MCF 10A (cell line): ENCODE measurements at places on chromosomes 1 and 21. TPM values are rescaled to one million over a fixed set of nuclear protein-coding genes. Genes with fewer than 3 reads are reported as not detected.
A peak's percentile ranks its signal among the peaks of the same experiment; 100 is the strongest.

DNA sequence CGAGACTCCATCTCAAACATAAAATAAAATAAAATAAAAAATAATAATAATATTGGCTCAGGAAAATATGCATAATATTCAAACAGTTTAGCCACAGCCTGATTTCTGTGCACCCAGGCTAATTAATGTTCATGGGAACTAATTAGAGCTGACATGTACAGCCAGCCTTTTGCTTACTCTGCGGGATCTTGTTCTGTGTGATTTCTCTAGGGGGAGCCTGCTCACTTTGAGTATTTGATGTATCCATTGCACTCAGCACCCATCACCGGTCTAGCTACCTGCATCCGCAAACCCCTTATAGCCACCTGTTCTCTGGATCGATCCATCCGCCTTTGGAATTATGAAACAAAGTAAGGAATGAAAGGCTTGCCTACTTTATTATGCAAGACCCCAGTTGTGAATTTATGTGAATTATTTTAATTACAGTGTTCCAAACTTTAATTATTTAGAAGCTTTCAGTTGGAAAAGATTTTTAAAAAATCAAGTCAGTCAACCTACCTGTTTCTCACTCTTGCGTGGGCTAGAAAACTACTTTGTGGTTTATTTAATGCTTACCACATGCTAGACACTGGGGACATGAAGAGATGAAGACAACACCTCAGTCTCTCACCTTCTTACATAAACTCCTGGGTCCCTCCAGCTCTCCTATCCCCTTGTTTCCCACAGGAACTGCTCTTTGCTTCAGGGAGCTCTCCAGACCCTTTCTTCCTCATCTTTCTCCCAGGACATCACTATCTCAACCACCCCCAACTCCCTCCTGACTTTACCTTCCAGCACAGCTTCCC lies 25.4 kb downstream of the CFAP57 start:
- no peak for DNase-seq
- no peak overlapping the region for H3K4me3 ChIP-seq
- no peaks in the 10 kb centered on the region for H3K27me3 ChIP-seq
- no peaks in the 10 kb centered on the region for H3K36me3 ChIP-seq
- H3K27ac ChIP-seq: no peak overlapping the region
- no peaks in the 10 kb centered on the region for H3K4me1 ChIP-seq

DNA sequence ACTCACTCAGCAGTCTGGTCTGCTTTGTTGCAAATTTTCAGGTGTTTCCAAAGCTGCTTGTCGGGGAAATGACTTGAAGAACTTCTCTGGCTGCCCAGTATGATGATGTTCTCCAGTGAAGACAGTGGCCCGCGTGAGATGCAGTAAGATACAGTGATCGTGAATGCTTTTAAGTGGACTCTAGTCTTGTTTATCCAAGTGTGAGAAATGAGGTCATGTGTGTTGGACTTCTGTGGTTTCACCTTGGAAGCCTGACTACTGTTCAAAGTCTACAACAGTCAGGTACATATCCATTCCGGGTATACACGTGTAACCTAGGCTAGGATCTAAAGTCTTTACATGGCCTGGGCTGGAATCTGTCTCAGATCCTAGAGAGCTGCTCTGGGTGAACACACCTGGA lies 29.1 kb downstream of the ZNF695 start:
- H3K27me3 ChIP-seq: no peaks in the 10 kb centered on the region
- no peak overlapping the region for H3K4me3 ChIP-seq
- no peaks in the 10 kb centered on the region for H3K4me1 ChIP-seq
- peaks cover 24% of the 10 kb centered on the region for H3K36me3 ChIP-seq
- no peak for DNase-seq

The LRRC38 gene
- not detected in 2 replicates for total RNA-seq

The RLF gene
- total RNA-seq: 8.8 and 11.2 TPM in 2 replicates

GRCh38 chr1:93751377-93752250 lies 70.0 kb upstream of the BCAR3 start:
- peaks cover 23% of the 10 kb centered on the region for H3K36me3 ChIP-seq
- no peaks in the 10 kb centered on the region for H3K27me3 ChIP-seq
- H3K4me1 ChIP-seq: peaks cover 55% of the 10 kb centered on the region
- H3K4me3 ChIP-seq: no peak overlapping the region
- peak overlapping the region; percentile 71 for H3K27ac ChIP-seq

- H3K36me3 ChIP-seq: no peaks in the 10 kb centered on the region
- H3K27me3 ChIP-seq: no peaks in the 10 kb centered on the region
- H3K27ac ChIP-seq: no peak overlapping the region
- no peaks in the 10 kb centered on the region for H3K4me1 ChIP-seq
- DNase-seq: no peak
Observed at GRCh38 chr1:180911640-180912191, 981 bp upstream of the KIAA1614 start.

The GART gene
- total RNA-seq: 166 and 240 TPM in 2 replicates

DNA sequence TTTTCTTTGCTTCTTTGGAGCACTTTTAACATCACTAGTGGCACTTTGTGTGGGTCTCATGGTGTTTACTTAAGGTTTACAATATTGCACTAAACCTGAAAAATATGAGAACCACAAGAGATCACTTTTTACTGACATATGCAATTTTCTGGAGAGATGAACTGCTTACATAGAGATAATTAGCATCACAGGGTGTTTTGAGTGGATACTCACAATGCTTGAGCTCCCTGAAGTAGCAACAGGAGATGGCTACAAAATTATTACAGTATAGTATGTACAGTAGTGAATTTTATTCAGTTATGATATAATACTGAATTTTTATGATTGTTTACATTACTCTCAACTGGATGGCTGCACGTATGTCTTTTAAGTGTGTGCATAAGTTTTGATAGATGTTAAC lies 22.6 kb downstream of the RPRD2 start:
- H3K36me3 ChIP-seq: peaks cover 11% of the 10 kb centered on the region
- no peak overlapping the region for H3K4me3 ChIP-seq
- peaks cover 12% of the 10 kb centered on the region for H3K4me1 ChIP-seq
- no peak overlapping the region for H3K27ac ChIP-seq
- H3K27me3 ChIP-seq: no peaks in the 10 kb centered on the region

DNA sequence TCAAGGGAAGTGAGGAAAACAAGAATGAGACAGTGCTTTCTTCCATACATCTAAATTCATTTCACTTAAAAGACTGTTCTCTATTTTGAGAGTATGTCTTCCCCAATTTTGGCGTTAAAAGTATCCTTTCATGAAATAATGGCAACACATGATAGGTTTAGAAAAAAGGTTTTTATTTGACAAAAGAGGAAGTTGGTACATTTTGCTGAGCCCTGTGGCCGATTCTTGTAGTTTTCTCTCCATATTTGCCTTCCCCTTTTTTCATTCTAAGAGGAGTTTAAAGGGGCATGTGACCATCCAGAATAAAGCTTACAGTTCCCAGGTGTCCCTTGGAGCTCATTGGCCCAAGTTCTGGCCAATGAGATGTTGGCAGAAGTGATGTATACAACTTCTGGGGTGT lies 140.4 kb upstream of the KCNE2 start:
- no peak for DNase-seq
- no peaks in the 10 kb centered on the region for H3K4me1 ChIP-seq
- H3K27ac ChIP-seq: no peak overlapping the region

The TMIGD3 gene
- total RNA-seq: not detected in 2 replicates

DNA sequence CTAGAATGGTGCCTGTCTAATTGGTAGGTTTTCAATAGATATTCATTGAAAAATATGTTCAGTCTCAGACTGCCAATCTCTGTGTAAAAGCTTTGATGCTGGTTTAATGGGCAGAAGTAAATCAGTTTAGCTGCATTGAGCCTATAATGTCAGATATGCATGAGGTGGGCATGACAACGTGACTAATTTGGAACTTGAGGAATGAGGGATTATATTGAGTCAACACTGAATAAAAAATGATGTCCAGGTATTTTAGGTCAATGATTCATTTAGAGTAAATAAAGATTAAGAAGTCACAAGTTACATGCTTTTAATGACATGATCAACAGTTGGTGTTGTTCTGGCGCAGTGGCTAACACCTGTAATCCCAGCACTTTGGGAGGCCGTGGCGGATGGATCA lies 3.0 kb downstream of the WDR3 start:
- H3K36me3 ChIP-seq: peaks cover 38% of the 10 kb centered on the region
- H3K4me3 ChIP-seq: peak overlapping the region; percentile 89

The DIO1 gene
- not detected in 2 replicates for total RNA-seq

- peak; percentile 87 for DNase-seq
- H3K36me3 ChIP-seq: no peaks in the 10 kb centered on the region
- H3K27ac ChIP-seq: no peak overlapping the region
Observed at GRCh38 chr1:84089465-84089864, 54.6 kb upstream of the PRKACB start.

DNA sequence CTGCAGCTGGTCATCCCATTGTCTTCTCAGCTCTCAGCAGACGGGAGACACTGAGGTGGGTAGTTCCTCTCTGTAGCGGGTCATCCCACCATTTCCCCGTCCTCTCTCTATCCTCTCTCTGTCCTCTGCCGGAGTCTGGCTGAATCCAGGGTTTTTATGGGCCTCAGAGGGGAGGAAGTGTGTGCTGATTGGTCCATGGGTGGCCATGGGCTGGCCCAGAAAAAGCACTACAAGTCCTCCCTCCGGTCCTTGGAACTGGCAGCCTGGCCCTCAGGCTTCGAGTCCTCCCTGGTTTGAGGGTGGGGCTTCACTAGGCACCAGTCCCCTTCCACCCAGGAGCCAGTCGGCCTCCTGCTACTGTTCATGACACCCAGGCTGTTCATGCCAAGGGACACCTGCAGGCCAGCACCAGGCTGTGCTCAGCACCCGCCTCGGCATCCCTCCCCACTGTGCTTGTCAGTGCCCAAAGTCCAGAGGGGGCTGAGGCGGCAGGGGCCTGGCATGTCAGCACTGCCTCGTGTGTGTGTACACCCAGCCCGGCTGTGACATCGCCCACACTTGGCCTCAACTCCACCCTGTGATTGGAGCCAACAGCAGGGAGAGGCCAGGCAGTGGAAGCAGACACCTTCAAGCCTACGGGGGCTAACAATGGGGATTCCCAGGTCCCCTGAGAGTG lies 23.0 kb upstream of the LRRC8C start:
- peaks cover 19% of the 10 kb centered on the region for H3K4me1 ChIP-seq
- no peak overlapping the region for H3K27ac ChIP-seq
- no peaks in the 10 kb centered on the region for H3K27me3 ChIP-seq
- no peak overlapping the region for H3K4me3 ChIP-seq
- DNase-seq: no peak

DNA sequence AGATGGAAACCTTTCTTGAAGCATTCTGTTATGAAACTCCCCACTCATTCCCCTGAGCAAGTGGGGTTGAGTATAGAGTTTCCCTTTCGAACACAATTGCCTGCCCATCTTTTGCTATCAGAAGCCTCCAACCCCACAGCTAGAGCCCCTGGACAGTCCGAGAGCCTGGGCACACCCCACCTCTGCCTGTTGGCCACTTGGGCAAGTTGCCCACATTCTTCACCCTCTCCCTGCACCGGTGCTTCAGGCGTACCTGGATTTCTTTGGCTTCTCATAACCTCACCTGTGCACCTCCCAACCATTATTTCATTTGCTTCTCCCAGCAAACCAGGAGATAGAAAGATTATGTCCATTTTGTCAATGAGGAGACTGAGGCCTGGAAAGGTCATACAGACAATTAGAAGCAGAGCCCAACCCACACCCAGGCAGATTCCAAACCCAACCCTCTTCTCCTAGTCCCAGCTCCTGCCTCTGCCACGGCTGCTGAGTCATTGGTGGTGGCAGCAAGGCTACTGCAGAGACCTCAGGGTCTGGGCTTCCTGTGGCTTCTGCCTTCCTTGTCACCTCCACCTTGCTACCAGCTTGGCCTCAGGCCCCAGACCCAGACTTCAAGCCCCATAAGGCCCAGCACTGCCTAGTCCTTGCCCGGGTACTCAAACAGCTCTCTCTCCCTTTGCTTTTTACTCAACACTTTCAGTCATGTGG lies 118.7 kb upstream of the ZBTB40 start:
- H3K4me1 ChIP-seq: no peaks in the 10 kb centered on the region
- no peaks in the 10 kb centered on the region for H3K36me3 ChIP-seq
- H3K27me3 ChIP-seq: peaks cover 16% of the 10 kb centered on the region
- H3K4me3 ChIP-seq: no peak overlapping the region
- no peak overlapping the region for H3K27ac ChIP-seq
- DNase-seq: peak; percentile 6

The INAVA gene
- 25.1 and 30.5 TPM in 2 replicates for total RNA-seq

DNA sequence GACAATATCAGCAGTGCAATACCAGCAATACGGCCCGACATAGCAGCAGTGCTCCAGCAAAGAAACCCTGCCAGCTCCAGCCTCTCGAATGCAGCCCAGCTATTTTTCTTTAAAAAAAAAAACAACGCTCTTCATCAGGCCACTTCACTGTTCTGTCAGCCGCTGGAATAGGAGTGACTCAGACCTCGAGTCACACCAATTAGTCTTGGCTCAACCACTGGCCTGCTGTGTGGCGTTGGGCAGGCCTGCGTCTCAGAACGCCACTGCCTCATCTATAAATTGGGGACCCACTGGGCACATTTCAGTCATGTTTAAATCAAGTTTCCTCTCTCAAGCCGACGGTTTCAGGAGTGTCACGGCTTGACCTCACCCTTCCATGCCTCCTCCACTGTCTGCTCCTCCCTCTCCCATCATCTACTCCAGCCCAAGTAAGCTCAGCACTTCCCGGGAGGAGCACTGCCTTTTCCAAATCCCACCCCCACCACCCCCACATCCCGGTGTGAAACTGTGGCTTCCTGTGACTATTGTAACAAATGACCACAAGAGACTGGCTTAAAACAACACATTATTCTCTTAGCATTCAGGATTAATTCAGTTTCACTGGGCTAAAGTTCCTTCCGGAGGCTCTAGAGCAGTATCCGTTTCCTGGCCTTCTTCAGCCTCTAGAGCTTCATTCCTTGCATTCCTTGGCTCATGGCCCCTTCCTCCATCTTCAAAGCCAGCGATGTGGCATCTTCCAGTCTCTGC lies 71.9 kb upstream of the EFHD2 start:
- H3K27me3 ChIP-seq: no peaks in the 10 kb centered on the region
- H3K4me3 ChIP-seq: no peak overlapping the region
- H3K27ac ChIP-seq: peak overlapping the region; percentile 29

The ARL8A gene
- total RNA-seq: 94.8 and 126 TPM in 2 replicates

The SLC44A3 gene
- total RNA-seq: 0.83 and 2.8 TPM in 2 replicates
